ENCODE measurements at places on chromosomes 1 and 21.

GRCh38 chr1:119139857-119140176 lies 636 bp downstream of the WARS2 start:
- DNase-seq = no peak

- DNase-seq = no peak
Measured at GRCh38 chr1:11156963-11157362, 32.2 kb upstream of the ANGPTL7 start.

DNA sequence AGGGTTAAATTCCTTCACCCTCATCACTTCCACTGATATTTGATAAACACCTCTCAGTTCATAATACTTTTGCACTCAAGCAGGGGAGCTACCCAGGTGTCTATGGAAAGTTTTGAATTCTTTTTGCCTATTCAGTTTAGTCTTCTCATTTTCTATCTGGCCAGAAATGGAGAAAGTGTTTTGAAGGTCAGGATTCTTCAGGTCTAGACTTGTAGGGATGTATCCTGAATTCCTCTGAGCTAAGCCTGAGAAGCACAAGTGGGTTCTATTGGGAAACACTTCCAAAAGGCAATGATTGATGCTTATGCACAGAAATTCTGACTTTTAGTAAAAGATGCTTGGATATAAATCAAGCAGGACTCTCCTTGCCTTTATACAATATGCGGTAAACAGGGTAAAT lies 217.8 kb upstream of the HOOK1 start:
- no peak for DNase-seq

- no peak for DNase-seq
Measured at GRCh38 chr1:247335882-247336281, 4.2 kb upstream of the ZNF496 start.

DNA sequence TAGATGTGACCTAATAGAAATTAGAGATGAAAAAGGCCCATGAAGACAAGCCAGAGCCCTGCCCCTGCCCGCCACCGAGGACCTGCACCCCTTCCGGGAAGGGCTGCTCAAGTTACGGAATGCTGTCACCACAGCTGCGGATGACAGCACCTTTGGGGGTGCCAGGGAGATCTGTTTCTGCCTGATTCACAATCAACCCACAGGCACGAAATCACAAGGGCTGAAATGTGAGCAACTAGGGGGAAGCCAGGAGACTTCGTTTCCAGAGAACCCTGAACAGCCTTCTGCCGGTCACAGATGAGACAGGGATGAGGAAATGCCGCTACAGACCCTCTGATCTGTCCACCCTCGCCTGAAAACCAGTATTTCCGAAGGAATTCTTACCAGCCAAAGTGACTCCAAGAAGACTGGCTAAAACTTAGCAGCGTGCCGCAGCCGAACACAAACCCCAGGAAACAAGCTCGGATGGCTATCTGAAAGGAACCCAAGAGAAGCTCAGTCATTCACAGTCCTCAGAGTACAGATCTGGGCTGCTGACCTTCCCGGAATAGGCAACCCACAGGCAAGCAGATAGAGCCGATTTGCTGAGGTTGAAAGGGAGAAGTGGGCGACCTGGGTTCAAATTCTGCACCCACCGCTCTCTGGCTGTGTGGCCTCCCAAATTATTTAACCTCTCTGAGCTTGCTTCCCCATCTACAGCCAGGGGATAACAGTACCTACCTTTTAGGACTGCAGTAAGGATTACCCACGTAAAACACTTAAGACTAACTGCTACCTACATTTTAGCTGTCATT lies 1.1 kb downstream of the ICMT start:
- no peak for DNase-seq

DNA sequence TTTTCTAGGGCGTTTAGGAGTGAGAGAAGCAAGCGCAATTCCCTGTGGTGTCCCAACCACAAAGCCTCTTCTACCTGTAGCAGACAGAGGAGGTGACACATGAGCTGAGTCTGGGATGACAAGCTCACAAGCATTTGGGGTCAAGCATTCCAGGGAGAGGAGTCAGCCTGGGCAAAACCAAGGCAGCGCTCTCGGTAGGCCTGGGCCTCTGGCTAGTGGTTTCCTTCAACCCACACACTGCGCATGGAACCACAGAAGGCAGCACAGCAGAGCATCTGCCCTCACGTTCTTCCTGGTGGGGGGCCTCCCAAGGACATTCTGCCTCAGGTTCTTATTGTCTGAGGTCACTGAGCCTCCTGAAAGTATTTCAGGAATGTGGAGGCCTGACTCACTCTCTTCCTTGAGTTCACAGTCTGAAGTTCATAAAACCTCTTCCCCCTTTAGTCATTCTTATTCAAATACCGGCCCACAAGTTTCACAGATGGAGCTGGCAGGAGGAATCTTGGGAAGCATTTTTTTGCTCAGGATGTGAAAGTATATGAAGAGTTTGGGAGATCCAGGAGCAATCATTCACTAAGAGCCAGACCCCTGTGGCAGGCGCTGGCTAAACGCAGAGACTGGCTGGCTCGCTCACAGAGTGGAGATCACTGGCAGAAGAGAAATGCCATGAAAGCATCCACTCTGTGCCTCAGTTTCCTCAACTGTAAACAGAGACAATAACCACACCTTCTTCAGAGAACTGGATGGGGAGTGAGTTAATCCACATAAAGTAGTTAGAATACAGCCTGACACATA lies 26.8 kb downstream of the CCN1 start:
- peak; percentile 85 for DNase-seq

GRCh38 chr1:46481961-46482360 lies 7.7 kb upstream of the DMBX1 start:
- DNase-seq = no peak

GRCh38 chr1:42348498-42348897 lies 13.5 kb upstream of the FOXJ3 start:
- no peak for DNase-seq

DNA sequence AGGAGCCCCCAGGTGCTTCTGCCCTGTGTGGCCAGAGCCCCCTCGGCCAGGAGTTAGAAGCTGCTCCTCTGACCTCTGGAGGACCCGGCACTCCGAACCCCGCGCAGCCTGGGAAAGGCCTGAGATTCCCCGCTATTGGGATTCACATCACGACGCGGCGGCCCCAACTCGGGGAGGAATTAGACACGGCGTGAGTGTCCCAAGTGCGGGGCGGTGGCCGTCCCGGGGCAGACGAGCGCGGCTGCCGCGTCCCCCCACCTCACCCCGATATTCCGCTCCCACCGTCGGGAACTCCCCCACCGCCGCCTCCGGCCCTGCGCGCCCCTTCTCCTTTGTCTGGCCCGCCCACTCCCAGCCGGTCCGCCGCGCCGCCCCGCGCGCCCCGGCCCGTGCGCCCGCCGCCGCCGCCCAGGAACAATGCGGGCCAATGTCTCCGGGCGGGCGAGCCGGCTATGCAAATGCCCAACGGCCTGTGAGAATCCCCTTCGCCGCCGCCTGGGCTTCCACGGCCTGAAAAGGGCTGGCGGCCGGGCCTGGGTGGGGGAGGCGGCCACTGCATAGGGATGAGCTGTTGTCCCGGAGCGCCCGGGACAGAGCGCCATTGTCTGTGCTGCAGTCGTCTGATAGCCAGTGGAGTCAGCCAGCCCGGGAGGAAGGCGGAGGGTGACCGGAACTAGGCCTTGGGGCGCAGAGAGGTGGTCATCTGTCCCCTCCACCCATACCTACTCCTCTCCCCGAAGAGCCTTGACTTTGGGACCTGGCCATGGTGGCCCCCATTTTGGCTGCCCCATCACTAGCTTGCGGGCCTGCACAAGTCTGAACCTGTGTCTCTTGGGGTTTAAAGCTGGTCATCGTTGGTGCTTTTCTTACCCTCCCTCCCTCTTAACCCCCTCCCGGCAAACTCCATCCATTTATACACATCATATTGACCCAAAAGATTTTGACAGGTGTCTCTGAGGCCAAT lies 19.4 kb downstream of the RHBG start:
- DNase-seq = no peak

DNA sequence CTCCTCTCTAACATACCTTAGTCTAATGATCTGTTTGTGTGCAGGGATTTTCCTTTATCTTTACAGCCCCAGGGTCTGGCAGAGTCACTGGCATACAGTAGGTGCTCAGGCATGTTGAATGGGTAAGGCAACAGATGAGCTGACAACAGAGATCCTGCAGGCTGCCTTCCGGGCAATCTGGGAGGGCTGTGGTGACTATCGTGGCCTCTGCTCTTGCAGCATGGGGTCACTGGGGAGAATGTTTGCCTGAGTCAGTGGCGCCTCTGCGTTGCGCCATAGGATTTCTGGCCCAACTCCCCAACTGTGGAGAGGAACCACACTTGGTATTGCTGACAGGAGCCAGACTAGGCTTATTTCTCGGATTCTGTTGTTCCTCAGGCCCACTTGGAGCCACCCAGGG lies 93.8 kb downstream of the LAMC2 start:
- no peak for DNase-seq

- DNase-seq = no peak
Measured at GRCh38 chr1:72435025-72435424, 152.7 kb upstream of the NEGR1 start.

DNA sequence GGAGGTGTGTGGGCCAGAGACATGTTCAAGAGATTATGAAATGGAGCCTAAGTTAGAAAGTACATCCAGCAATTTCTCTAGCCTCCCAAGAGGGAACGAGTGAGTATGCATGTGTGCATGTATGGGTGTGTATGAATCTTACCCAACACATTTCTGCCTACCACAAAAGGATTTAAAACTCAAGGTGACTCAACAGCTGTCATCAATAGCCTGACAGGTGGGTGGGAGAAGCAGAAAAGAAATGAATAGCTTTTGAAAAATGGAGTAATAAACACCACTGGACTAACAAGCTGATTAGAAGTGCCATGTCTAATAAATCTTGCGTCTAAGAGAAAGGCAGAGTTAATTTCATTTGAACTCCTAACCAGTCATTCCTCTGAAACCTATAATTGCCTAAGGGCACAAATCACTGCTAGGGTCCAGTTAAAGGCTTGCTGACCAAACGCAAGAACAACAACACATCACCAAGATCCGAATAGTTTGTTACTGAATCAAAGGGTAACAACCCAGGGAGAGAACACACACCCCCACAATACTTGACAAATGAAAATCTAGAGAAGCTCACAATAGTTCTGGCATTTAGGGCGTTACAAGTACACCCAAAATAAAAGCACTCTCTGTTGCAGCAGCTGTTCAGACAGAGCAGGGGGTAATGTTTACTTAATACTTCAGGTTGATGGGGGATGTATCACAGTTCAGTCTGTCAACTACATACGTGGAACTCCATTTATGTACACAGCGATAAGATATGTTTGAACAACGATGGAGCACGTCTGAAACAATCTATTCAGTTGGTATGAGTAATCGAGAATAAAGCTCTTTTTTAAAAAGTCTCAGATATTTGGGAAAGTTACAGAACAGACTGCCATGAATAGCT lies 1.4 kb downstream of the KIAA0319L start:
- DNase-seq = peak; percentile 31

GRCh38 chr1:201740670-201741111 lies 88.3 kb upstream of the IPO9 start:
- DNase-seq = peak; percentile 45

GRCh38 chr1:235108876-235109275 lies 19.8 kb downstream of the TOMM20 start:
- DNase-seq = no peak

- no peak for DNase-seq
Measured at GRCh38 chr21:31335957-31336738, 7.9 kb downstream of the TIAM1 start.

Measured in HAP-1 (cell line).